ENCODE measurements at places on chromosomes 5 and 9.

GRCh38 chr5:132020568-132021339 is 9.3 kb upstream of the ACSL6 start:
- no peak overlapping the region for H3K4me3 ChIP-seq
- no peaks in the 10 kb centered on the region for H3K4me1 ChIP-seq
- H3K27me3 ChIP-seq: no peaks in the 10 kb centered on the region
- DNase-seq: no peak
- no peak overlapping the region for H3K27ac ChIP-seq

- H3K4me1 ChIP-seq: peaks cover 2% of the 10 kb centered on the region
- no peak for DNase-seq
- no peak overlapping the region for H3K27ac ChIP-seq
- H3K27me3 ChIP-seq: no peaks in the 10 kb centered on the region
These were observed 6.8 kb upstream of the SH3TC2 start for GRCh38 chr5:149069711-149070110.

DNA sequence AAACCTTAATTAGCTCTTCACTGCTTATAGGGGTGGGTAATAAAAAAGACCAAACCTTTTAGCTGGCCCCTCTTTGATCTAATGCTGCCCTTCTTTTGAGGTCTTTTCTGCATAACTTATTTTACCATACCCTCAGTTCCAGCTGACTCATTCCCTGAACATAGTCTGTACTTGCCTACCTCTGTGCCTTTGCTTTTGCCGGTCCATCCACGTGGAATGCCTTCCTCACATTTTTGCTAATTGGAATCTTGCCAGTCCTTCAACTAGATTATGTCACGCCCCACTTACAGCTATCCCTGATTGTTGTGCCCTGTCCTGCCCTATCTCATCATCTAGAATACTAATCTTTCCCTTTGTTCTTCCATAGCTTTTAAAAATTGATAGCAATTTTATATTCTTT is 44.2 kb downstream of the FAF2 start:
- peaks cover 95% of the 10 kb centered on the region for H3K36me3 ChIP-seq
- no peak for DNase-seq
- no peak overlapping the region for H3K27ac ChIP-seq
- no peaks in the 10 kb centered on the region for H3K4me1 ChIP-seq
- no peak overlapping the region for H3K4me3 ChIP-seq
- H3K27me3 ChIP-seq: no peaks in the 10 kb centered on the region

DNA sequence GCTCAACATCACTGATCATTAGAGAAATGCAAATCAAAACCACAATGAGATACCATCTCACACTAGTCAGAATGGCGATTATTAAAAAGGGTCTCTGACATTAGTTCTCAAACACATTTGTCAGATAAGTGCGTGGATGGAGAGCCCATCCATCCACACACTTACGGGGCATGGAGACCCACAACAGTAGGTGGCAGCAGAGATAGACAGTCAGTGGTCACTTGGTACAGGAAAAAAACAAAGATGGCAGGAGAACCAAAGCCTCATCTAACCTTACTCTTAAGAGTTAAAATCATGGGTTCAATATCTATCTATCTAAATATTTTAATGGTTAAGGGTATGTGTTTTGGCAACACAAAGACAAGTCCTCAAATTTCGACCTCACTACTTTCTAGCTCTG is 1378.7 kb upstream of the C9orf72 start:
- no peak overlapping the region for H3K27ac ChIP-seq
- H3K27me3 ChIP-seq: no peaks in the 10 kb centered on the region
- no peaks in the 10 kb centered on the region for H3K4me1 ChIP-seq
- H3K4me3 ChIP-seq: no peak overlapping the region

DNA sequence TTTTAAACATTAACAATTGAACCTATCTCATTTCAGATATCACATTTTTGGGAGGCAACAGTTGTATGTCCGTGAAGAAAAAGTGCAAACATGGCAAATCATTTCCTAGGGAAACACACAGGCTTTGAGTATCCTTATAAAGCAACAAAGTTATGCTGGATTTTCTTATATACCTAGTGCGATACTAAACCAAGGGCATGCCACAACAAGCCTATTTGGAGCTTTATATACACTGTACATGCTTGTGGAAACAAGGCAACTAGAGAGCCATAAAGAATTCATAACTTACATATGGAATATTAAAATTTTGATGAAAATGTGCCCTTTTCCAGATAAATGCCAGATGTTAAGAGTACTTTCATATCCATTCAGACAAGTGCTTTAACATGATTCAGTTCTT is 191.4 kb downstream of the DCP2 start:
- no peaks in the 10 kb centered on the region for H3K27me3 ChIP-seq
- peaks cover 8% of the 10 kb centered on the region for H3K4me1 ChIP-seq
- H3K27ac ChIP-seq: no peak overlapping the region
- H3K4me3 ChIP-seq: no peak overlapping the region
- no peaks in the 10 kb centered on the region for H3K36me3 ChIP-seq

DNA sequence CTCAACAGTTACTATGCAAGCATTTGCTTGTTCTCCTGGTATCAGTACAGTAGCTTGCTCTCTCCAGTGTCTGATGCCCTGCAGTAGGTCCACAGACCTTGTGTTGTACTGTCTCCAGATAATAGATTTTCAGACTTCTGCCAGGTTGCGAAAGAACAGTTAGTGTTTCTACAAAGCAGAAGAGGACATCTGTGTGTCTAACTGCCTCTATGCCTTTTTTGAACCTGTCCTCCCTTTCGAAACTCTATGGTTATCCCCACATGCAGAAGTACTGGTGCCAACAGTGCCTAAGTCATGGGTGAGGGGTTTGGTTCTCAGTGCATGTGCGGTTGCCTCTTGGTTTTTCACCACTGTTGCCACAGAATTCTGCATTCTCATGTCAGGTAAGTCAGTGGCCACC is 45.9 kb downstream of the KCNN2 start:
- H3K27me3 ChIP-seq: no peaks in the 10 kb centered on the region
- no peak overlapping the region for H3K4me3 ChIP-seq
- no peak for DNase-seq
- H3K36me3 ChIP-seq: no peaks in the 10 kb centered on the region

DNA sequence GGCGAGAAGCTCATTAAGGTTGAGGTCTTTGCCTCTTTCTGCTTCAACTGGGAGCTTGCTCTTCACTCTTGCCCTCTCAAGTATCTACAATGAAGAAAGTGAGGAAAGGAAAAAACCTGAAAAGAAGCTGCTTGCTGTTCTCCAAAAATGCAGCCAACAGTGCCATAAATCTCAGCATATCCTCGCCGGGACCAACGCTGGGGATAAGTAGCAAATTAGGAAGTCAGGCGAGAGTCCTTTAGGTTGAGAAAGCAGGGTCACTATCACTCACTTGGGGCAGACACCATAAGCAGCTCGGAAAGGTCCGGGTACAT is 399 bp downstream of the NUP155 start:
- no peaks in the 10 kb centered on the region for H3K27me3 ChIP-seq
- peaks cover 2% of the 10 kb centered on the region for H3K36me3 ChIP-seq
- peaks cover 11% of the 10 kb centered on the region for H3K4me1 ChIP-seq
- no peak for DNase-seq
- no peak overlapping the region for H3K27ac ChIP-seq

GRCh38 chr5:87788416-87788815 is 375.7 kb upstream of the CCNH start:
- peaks cover 2% of the 10 kb centered on the region for H3K27me3 ChIP-seq
- no peaks in the 10 kb centered on the region for H3K4me1 ChIP-seq
- no peak for DNase-seq
- no peak overlapping the region for H3K27ac ChIP-seq
- H3K36me3 ChIP-seq: no peaks in the 10 kb centered on the region

DNA sequence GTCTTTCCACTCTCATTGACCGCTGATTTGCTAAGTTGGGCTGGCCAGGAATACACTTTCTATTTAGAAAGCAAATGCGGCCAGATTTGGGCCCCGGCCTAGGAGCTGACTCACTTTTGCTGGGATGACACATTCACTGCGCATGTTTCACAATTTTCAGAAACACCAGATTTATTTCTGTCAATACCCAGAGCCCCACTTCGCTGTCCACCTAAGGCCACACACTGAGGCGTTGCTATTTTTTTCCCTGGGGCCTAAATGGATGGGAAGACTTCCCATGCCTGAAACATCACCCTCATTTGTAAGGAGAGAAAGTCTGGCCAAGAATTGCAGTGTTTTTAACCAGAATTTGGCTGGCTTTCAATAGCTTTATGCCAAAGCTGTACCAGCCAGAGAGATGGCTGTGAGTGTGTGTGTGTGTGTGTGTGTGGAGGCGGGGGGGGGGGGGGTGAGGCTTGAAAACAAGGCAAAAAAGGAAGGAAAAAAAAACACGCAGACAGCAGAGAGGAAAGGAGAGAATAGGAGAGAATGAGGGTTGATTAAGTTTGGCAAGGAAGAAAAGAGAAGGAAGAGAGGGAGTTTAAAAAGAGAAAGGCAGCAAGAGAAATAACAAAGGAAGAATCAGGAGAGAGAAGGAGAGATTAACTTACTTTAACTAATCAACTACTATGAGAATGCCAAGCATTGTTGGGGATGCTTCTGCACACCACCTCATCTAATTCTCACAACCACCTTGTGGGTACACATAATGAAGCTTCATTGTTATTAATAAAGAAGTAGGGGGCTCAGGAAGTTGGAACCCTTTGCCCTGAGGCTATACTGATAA is 261.4 kb upstream of the KLF4 start:
- H3K27me3 ChIP-seq: no peaks in the 10 kb centered on the region
- no peak overlapping the region for H3K4me3 ChIP-seq
- no peaks in the 10 kb centered on the region for H3K4me1 ChIP-seq
- no peaks in the 10 kb centered on the region for H3K36me3 ChIP-seq
- DNase-seq: no peak

All from neuronal stem cell (in vitro differentiated cells).